ENCODE measurements at places on chromosomes 4 and X. TPM values are rescaled to one million over a fixed set of nuclear protein-coding genes. Genes with fewer than 3 reads are reported as not detected.

Gene RIBC1
- total RNA-seq = 0.30 TPM

Gene GPR82
- total RNA-seq = not detected

Gene JCHAIN
- total RNA-seq = not detected

Gene H2BW1
- total RNA-seq = not detected

Gene MCUB
- total RNA-seq = 54.6 TPM

Gene BEX2
- 1.5 TPM for total RNA-seq

Gene RHOXF2
- not detected for total RNA-seq

Gene DTHD1
- total RNA-seq = not detected

Gene PFKFB1
- total RNA-seq = not detected

Gene PCDH7
- 9.7 TPM for total RNA-seq

Gene MAGEA2
- total RNA-seq = not detected

Gene TCEAL7
- total RNA-seq = 18.4 TPM

Gene MAGEA2B
- total RNA-seq = not detected

Gene TMSB15C
- 6.5 TPM for total RNA-seq

Gene NUP62CL
- total RNA-seq = not detected

Gene RNF4
- 64.0 TPM for total RNA-seq

Gene ARHGEF38
- not detected for total RNA-seq

Gene FMR1NB
- total RNA-seq = not detected

Gene TNMD
- not detected for total RNA-seq

Gene CACNA1F
- not detected for total RNA-seq

Gene GABRE
- 7.4 TPM for total RNA-seq

Gene SNCA
- total RNA-seq = 160 TPM

Gene NLGN4X
- total RNA-seq = not detected
